Aorta (tissue), 5 donors: ENCODE measurements at places on chromosomes 6 and 20.
A peak's percentile ranks its signal among the peaks of the same experiment; 100 is the strongest.

DNA sequence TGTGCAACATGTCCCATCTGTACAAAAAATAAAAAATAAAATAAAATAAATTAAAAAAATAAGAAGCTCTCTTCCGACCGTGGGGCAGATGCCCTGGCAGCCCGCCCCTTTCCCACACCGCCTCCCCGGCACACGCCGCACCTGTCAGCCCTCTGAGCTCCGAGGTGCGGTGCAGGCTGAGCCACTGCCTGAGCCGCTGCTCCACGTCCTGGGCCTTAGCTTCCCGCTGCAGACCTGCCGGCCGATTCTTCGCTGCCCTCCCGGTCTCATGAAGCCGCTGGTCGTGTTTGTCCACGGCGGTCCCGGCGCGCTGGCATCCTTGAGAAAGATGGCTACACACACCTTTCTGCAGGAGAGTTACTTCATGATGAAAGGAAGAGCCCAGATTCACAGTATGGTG lies 10.7 kb upstream of the CLPSL2 start:
- H3K27ac ChIP-seq = no peak overlapping the region
- no peaks in the 10 kb centered on the region for H3K36me3 ChIP-seq
- DNase-seq = peak; percentile 67
- no peaks in the 10 kb centered on the region for H3K4me1 ChIP-seq
- H3K4me3 ChIP-seq = no peak overlapping the region
- no peaks in the 10 kb centered on the region for H3K27me3 ChIP-seq

GRCh38 chr6:37134396-37135191 lies 35.4 kb upstream of the PIM1 start:
- peak overlapping the region; percentile 95 for H3K27ac ChIP-seq
- H3K36me3 ChIP-seq = no peaks in the 10 kb centered on the region
- no peak overlapping the region for H3K4me3 ChIP-seq
- peaks cover 5% of the 10 kb centered on the region for H3K4me1 ChIP-seq
- peak; percentile 79 for DNase-seq

GRCh38 chr6:111552241-111552744 lies 53.4 kb downstream of the TRAF3IP2 start:
- no peak overlapping the region for H3K4me3 ChIP-seq
- H3K36me3 ChIP-seq = no peaks in the 10 kb centered on the region
- peak overlapping the region; percentile 58 for H3K27ac ChIP-seq
- peaks cover 3% of the 10 kb centered on the region for H3K4me1 ChIP-seq

GRCh38 chr6:30483677-30484279 lies 5.5 kb upstream of the HLA-E start:
- no peak for DNase-seq
- no peaks in the 10 kb centered on the region for H3K27me3 ChIP-seq
- no peaks in the 10 kb centered on the region for H3K4me1 ChIP-seq
- no peak overlapping the region for H3K4me3 ChIP-seq
- no peak overlapping the region for H3K27ac ChIP-seq

DNA sequence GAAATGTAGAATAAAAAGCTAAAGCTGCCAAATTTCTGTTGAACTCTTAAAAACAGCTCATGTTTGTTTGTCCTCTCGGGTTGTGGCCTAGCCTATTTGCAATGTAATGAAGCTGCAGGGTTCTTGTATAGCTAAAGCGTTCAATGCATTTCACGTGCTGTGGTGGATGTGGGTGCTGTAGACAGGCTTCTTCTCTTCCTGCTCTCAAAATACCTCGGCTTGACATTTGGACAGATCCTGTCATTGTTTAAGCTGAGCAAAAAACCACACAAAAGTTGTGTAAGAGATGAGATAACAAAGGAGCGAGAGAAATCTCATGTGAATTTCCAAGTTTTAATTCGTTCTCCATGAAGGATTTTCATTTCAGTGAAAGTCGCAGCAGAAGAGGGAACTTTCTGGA lies 196.3 kb upstream of the UST start:
- H3K4me3 ChIP-seq = no peak overlapping the region
- H3K36me3 ChIP-seq = peaks cover 6% of the 10 kb centered on the region
- DNase-seq = no peak
- H3K4me1 ChIP-seq = no peaks in the 10 kb centered on the region
- H3K27me3 ChIP-seq = no peaks in the 10 kb centered on the region
- H3K27ac ChIP-seq = no peak overlapping the region

DNA sequence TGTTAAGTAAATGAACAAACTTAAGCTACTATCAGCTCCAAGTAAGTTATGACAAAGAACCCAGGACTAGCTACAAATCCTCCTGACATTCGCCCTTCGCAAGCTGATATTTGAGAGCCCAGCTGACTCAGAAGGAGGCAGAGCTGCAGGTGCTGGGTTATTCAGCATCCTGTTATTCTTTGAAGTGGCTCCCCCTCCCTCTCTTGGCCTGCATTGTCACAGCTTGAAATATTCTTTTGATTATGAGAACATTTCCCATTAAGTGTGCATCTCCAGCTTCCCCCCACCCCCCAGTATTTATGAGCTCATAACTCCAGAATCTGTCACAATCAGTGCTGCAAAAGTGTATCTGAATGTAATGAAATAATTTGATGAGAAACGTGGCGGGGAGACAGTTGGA lies 78.8 kb upstream of the RALY start:
- H3K27me3 ChIP-seq = no peaks in the 10 kb centered on the region
- H3K27ac ChIP-seq = no peak overlapping the region
- no peaks in the 10 kb centered on the region for H3K36me3 ChIP-seq
- no peaks in the 10 kb centered on the region for H3K4me1 ChIP-seq
- H3K4me3 ChIP-seq = no peak overlapping the region

- H3K27me3 ChIP-seq = no peaks in the 10 kb centered on the region
- H3K4me3 ChIP-seq = no peak overlapping the region
- H3K27ac ChIP-seq = no peak overlapping the region
- no peaks in the 10 kb centered on the region for H3K4me1 ChIP-seq
- DNase-seq = no peak
- no peaks in the 10 kb centered on the region for H3K36me3 ChIP-seq
Measured at GRCh38 chr20:48739395-48740291, 88.2 kb downstream of the PREX1 start.
